ENCODE measurements at places on chromosomes 11 and 22.
A peak's percentile ranks its signal among the peaks of the same experiment; 100 is the strongest.

DNA sequence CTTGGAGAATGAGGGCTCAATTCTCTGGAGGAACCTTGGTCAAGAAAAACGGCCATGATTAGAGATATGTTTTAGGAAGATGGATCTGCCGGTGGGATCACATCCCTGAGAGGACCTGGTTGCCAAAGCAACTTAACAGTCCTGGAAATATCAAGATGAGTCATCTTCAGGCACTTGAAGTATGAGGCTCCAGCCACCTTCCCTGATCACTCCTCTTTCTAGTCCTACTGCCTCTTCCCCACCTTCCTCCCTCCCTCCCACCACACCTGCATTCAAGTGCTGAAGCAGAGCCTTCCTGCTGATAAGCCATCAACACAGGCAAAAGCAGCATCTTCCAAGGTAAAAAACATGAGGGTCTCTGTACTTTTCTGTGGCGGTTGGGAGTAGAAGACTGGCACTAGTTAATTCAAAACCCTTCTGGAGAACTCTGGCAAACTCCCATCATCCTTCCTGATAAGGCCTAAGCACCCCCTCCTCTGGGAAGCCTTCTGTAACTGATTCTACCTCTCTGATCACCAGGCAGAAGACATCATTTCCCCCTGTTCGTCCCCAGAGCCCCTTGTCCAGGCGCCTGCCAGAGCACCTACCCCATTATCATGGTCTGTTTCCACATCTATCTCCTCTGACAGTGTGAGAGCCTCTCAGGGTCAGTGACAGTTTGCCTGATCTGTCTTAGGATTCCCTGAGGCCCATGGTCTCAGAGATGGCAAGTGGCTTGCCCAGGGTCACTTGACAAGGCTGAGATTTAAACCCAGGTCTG lies 79.8 kb downstream of the CLPB start:
- peaks cover 4% of the 10 kb centered on the region for H3K4me1 ChIP-seq
- H3K27me3 ChIP-seq: no peaks in the 10 kb centered on the region
- H3K4me3 ChIP-seq: no peak overlapping the region

GRCh38 chr22:40377931-40378330 lies 7.5 kb downstream of the SGSM3 start:
- DNase-seq: no peak
- no peak overlapping the region for H3K4me3 ChIP-seq
- H3K4me1 ChIP-seq: no peaks in the 10 kb centered on the region
- no peak overlapping the region for H3K27ac ChIP-seq
- no peaks in the 10 kb centered on the region for H3K27me3 ChIP-seq

- H3K4me3 ChIP-seq: no peak overlapping the region
- no peaks in the 10 kb centered on the region for H3K27me3 ChIP-seq
- H3K36me3 ChIP-seq: no peaks in the 10 kb centered on the region
- no peak for DNase-seq
These were observed 99.2 kb downstream of the VPREB1 start for GRCh38 chr22:22343581-22344296.

DNA sequence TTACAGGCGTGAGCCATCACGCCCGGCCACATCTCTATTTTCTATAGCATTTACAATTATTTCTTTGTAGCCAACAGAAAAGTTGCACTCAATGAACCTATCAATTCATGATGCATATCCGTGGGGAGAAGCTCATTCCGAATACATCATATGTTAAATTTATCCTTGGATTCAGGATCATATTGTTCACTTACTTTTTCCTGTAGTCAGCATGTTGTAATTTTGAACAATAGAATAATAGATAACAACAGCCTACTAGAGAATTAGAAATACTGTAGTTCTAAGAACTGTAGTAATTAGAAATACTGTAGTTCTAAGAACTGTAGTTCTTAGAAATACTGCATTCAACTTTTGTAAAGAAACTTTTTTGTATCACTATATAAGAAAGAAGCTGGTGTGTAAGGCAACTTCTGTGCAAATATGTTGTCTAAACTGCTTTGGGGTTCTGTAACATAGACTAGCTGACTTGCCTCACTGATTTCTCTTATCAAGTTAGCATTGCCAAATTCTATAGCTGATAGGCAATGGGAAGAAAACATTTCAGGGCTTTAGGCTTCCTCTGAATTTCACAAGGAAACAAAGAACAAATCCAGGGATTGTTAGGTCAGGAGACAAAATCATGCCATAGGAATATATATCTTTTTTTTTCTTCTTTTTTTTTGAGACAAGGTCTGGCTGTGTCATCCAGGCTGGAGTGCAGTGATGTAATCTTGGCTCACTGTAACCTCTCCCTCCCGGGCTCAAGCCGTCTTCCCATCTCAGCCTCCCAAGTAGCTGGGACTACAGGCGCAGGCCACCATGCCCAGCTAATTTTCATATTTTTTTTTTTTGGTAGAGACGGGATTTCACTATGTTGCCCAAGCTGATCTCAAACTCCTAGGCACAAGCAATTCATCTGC lies 91.9 kb downstream of the CSTPP1 start:
- no peak for DNase-seq
- H3K4me1 ChIP-seq: no peaks in the 10 kb centered on the region
- no peaks in the 10 kb centered on the region for H3K27me3 ChIP-seq

- H3K4me1 ChIP-seq: peaks cover 3% of the 10 kb centered on the region
- H3K27me3 ChIP-seq: no peaks in the 10 kb centered on the region
- peak overlapping the region; percentile 95 for H3K27ac ChIP-seq
- peak overlapping the region; percentile 64 for H3K4me3 ChIP-seq
These were observed 1.7 kb upstream of the CBX6 start for GRCh38 chr22:38873469-38874411.

DNA sequence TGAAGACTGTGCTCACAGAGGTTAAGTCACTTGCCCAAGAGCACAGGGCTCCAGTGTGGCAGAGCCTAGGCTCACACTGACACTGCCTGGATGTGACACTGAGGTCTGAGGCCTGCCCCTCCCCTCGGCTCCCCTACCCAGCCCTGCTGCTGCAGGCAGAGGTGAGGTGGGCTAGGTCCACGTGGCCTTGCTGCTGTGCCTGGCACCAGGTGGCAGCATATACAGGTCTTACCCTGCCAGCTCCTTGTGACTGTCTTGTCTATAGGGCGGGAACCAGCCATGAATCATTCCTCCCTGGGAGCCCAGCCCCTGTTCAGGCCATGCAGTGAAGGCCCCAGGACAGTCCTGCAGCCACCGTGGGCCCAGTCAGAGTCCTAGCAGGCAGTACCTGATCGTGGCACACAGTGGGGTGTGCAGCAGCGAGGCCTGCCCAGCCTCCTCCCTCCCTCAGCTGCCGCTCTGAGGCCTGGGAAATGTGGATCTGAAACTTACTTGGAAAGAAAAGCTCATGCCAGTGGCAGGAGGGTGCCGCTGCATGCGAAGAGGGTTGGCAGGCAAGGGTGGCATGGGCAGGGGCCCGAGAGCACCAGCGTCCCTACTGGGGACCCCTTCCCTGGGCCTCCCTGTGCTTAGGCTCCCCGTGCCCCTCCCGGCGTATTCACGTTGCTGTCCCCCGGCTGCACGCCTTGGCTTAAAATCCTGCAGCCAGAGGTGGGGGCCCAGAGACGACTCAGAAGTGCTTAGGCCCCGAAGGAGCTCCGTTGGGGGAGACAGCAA lies 1.2 kb upstream of the CERK start:
- H3K27ac ChIP-seq: peak overlapping the region; percentile 93
- peak overlapping the region; percentile 69 for H3K4me3 ChIP-seq
- no peaks in the 10 kb centered on the region for H3K36me3 ChIP-seq
- H3K4me1 ChIP-seq: peaks cover 19% of the 10 kb centered on the region
- DNase-seq: peak; percentile 29

DNA sequence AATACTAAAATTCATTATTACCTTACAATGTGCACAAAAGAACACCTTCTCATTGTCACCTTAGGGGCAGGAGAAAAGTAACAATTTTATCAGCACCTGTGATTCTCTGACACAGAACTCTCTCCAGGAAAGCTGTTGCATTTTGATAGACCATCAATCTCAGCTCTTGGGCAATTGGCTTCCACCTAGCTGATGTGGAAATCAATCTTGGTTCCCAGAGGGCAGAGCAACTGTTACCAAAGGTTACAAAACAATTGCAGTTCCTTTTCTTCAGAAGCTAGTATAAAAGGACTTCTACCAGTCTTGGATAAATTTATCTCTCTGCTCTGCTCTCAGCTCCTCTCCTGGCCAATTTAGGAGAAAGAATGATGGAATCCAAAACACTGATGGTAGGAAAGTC lies 157.8 kb upstream of the DDI1 start:
- no peaks in the 10 kb centered on the region for H3K4me1 ChIP-seq
- H3K27ac ChIP-seq: no peak overlapping the region
- H3K36me3 ChIP-seq: no peaks in the 10 kb centered on the region
- no peak overlapping the region for H3K4me3 ChIP-seq
- DNase-seq: no peak

- H3K4me1 ChIP-seq: no peaks in the 10 kb centered on the region
- H3K4me3 ChIP-seq: no peak overlapping the region
These were observed 35.5 kb upstream of the OLFML1 start for GRCh38 chr11:7449841-7450214.

GRCh38 chr11:92424281-92424680 lies 199.7 kb downstream of the FAT3 start:
- H3K4me3 ChIP-seq: no peak overlapping the region
- DNase-seq: no peak
- no peaks in the 10 kb centered on the region for H3K27me3 ChIP-seq
- H3K27ac ChIP-seq: no peak overlapping the region
- H3K4me1 ChIP-seq: no peaks in the 10 kb centered on the region
- no peaks in the 10 kb centered on the region for H3K36me3 ChIP-seq

DNA sequence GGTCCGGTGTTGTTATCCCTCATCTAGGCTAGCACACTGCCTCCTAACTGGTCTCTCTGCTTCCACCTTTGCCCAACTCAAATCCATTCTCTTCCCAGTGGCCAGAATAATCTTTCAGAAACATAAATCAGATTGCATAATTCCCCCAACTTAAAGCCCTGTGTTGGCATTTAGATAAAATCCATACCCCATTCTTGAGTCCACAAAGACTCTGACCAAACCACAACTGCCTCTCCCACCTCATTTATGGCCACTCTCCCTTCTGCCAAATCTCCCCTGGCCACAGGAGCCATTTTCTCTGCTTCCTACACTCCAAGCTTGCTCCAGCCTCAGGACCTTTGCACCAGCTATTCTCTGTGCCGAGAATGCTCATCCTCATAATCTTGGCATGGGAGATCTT lies 36.8 kb downstream of the IL18 start:
- no peak overlapping the region for H3K4me3 ChIP-seq
- no peaks in the 10 kb centered on the region for H3K36me3 ChIP-seq
- H3K27me3 ChIP-seq: no peaks in the 10 kb centered on the region

DNA sequence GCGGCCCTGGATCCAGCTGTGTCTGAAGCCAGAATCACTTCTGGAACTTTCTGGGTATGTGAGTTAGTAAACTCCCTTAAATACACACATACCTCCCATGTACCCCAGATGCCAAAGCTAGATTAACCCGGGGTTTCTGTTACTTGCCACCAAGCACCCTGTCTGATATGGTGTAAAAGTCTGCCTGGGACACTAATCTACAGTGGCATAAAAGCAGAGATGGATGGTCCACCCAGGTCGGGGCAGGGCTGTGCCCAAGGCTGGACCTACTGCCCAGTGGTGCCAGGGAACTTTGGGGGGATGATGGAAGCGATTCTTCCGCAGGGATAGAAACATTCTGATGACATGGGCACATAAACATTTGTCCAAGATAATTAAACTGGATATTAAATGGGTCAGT lies 12.7 kb downstream of the MRGPRF start:
- H3K36me3 ChIP-seq: no peaks in the 10 kb centered on the region
- DNase-seq: no peak
- no peak overlapping the region for H3K4me3 ChIP-seq

DNA sequence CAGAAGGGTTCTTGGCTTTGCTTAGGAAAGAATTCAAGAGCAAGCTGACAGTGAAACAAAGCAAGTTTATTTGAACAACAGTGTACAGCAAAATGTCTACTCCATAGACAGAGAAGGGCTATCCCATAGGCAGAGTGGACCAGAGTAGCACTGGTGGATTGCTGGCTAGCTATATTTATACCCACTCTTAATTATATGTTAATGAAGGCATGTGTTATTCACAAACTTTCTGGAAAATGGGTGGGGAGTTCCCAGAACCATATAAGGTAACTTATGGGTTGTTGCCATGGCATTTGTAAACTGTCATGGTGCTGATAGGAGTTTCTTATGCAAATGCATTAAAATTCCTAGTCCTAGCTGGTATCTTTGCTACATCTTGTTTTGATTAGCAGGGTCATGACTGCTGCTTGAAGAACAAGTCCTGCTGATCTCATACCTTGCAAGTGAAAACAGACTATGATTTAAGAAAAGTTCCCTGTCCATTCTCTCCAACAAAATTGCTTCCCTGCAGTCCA lies 330.5 kb downstream of the BUD13 start:
- H3K4me1 ChIP-seq: no peaks in the 10 kb centered on the region
- H3K4me3 ChIP-seq: no peak overlapping the region
- DNase-seq: no peak

Measured in ovary (tissue), 10 donors.